ENCODE measurements at places on chromosomes 7 and 10. TPM values are rescaled to one million over a fixed set of nuclear protein-coding genes. Genes with fewer than 3 reads are reported as not detected.

TAC1 gene
- total RNA-seq, result not detected

TCAF1 gene
- total RNA-seq, result 23.2 TPM

PON1 gene
- total RNA-seq, result 1.4 TPM

FAM180A gene
- 6.0 TPM for total RNA-seq

TWIST1 gene
- total RNA-seq, result 10.6 TPM

IFRD1 gene
- total RNA-seq, result 37.3 TPM

POLR2J3 gene
- 14.4 TPM for total RNA-seq

SUN3 gene
- total RNA-seq, result not detected

TMEM229A gene
- not detected for total RNA-seq

MYH16 gene
- not detected for total RNA-seq

HMX2 gene
- total RNA-seq, result not detected

AKR1E2 gene
- 6.2 TPM for total RNA-seq

NPC1L1 gene
- total RNA-seq, result 0.08 TPM

ANKRD7 gene
- not detected for total RNA-seq

GIMAP5 gene
- 18.7 TPM for total RNA-seq

RNF32 gene
- 0.30 TPM for total RNA-seq

GRID1 gene
- total RNA-seq, result 2.3 TPM

CRYGN gene
- total RNA-seq, result not detected
